Left hindlimb (tissue), 1 donor: ENCODE measurements at places on chromosomes 2 and 18.
A peak's percentile ranks its signal among the peaks of the same experiment; 100 is the strongest.

DNA sequence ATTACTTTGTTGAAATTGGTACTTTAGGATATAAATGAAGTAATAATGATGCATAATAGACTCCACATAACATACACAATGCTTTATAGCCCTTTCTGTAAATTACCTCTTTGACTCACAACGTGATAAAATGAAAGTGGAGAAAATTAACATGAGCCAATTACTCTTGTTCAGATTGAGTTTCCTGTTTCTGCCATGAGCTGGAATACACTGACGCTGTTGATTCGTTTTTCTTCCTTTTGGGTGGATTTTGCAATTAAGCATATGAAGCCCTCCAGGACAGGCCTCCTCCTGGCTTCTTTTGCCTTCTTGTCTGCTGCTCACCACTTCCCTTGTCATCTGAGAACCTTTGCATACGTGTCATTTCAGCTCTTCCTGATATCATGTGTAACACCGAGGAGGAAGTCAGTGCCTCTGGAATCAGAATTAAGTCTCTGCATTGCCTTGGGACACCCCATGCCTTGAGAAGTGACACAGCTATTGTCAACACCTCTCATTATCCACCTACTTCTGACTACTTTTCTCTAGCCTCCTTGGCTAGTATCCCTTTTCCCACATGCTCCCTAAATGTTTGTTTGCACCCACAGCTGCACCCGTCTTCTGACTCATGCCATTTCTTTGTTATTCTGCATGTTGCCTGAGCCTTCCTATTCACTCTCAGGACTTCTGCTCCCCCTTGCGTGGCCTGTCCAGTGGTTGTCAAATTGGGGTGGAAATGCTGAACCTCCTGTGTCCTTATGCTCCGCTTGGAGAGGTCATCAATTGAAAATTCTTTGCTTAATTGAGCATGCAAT lies 134.1 kb downstream of the FMNL2 start:
- no peak for DNase-seq

DNA sequence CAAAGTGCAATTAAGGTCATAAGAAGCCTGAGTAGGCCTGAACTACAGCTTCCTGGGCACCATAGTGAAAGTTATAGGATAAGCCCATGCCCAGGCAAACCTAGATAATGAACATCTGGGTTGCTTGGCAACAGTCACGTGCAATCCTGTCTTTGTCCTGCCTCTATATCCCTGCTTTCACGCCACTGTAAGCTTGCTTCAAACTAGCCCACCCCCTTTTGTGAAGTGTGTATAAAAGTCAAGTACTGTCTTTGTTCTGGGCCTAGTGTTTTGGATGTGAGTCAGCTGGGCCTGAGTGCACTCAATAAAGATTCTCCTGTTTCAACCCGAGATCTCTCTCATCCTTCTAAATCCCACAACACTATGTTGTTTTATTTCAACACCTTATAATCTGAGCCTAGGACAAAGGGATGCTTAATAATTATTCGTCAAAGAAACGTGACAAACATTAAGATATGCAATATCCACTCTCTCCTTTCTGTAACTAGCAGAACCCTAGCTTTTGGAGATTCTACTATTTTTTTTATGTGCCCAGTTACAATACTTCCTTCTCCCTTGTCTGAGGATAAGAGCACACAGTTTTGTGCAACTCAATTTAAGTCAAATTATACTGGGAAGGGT lies 927.8 kb downstream of the SUCLG1 start:
- DNase-seq: no peak

GRCh38 chr18:21242141-21242779 lies at the start of gene GREB1L:
Gene GREB1L (plus strand): TSS chr18:21242232. CDS start chr18:21383519, 141,287 bp downstream.
- peak; percentile 48 for DNase-seq

DNA sequence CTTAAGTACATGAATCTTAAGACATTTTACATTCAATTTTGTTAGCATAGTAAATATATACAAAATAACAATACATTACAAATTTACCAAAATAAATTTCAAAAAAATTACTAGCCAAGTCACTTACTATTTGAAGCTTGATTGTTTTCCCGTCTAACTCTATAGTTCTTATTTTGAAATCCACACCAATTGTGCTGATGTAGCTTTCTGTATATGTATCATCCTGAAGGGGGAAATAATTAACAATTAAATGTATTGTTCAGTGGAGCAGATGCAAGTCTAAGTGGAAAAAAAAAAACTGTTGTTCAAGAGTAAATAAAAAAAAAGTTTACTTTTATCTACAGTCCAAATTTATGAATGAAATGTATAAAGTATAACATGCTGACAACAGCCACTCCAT lies 32.1 kb downstream of the RAB1A start:
- DNase-seq: no peak

DNA sequence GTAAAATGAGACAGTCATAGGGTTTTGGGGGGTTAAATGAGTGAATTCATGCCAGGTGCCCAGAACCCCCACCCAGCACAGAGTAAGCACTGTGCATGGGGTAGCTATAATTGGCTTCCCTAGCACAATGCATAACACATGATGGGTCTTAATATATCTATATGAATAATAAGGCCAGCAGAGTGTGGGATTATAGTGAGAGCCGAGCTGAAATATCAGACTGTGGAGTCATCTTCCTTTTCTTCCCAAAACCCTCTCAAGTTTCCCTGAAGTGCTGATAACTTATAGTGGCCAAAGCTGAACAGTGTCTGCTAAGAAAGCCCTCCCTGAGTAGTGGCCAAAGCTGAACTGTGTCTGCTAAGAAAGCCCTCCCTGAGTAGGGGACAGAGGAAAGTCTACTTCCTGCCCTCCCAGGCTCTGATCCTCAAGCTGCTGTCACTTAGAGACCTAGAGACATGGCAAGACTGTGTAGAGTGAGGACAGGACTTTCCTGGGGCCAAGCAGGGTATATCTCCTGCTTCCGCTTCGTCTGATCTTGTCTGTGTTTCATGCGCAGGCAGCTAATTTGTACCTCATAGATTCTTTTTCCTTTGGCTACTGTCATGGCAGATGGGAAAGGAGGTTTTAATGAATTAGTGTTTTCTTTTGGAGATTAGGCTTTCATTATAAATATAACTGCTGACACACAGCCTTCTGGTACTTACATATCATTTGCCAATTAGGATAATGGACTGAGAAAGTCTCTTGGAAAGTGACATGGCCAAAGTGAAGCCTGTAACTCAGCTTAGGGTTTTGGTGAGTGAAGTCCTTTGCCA lies 94.9 kb downstream of the FHOD3 start:
- DNase-seq: no peak

GRCh38 chr2:150697596-150697995 lies 210.1 kb upstream of the RND3 start:
- DNase-seq: no peak

- no peak for DNase-seq
Measured at GRCh38 chr18:13543811-13544732, 182.3 kb downstream of the FAM210A start.

- DNase-seq: no peak
Measured at GRCh38 chr2:152415231-152415642, 80.3 kb downstream of the FMNL2 start.

DNA sequence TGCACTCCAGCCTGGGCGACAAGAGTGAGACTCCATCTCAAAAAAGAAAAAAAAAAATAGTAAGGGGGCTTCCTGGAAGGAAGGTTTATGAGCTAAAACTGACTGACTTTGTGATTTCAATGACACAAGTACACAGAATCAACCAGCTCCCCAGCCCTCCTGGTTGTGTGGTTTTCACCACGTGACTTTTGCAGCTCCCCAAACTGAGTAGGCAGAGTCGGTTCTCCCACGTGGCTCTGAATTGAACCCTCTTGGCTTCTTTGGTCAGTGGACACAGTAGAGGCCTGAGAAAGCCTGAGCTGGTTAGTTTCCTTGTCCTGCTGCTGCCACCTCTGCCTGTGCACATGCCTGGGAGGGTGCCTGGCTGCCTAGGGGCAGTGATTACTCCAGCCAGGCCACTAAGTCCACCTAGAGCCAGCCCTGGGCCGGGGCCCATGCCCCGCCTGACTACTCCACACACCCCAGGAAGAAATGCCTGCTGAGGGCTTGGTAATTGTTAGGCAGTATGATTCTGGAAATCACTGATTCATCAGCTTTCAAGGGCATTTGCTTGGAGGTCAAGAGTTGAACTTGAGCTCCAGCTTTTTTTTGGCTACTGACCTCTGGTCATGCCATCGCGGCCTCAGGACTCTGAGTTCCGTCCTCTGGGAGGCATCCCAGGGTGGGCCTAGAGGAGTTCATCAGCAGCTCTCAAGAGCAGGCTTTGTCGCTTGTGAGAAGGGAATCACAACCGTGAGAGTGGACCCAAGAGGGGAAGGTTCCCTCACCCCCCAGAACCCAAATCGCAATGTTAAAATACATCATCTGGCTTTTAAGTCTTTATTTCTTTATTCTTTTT lies 431.9 kb upstream of the HS6ST1 start:
- DNase-seq: no peak

DNA sequence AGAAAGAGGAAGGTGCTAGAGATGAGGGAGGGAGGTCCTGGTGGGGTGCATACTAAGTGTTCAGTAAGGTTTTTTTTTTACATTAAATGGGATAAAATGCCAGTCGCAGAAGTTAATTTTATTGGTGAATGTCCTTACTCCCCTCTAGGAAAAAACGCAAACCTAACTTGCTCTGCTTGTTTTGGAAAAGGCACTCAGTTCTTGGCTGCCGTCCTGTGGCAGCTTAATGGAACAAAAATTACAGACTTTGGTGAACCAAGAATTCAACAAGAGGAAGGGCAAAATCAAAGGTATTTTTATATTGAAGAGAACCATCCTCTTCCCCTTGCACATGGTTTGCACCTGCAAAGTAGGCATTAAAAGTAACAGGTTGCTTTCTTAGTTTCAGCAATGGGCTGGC lies 12.7 kb upstream of the IL18R1 start:
- DNase-seq: peak; percentile 43

- DNase-seq: no peak
Measured at GRCh38 chr2:185433824-185434223, 304.8 kb upstream of the FSIP2 start.

GRCh38 chr2:179470992-179471391 lies 206.4 kb upstream of the SESTD1 start:
- no peak for DNase-seq

DNA sequence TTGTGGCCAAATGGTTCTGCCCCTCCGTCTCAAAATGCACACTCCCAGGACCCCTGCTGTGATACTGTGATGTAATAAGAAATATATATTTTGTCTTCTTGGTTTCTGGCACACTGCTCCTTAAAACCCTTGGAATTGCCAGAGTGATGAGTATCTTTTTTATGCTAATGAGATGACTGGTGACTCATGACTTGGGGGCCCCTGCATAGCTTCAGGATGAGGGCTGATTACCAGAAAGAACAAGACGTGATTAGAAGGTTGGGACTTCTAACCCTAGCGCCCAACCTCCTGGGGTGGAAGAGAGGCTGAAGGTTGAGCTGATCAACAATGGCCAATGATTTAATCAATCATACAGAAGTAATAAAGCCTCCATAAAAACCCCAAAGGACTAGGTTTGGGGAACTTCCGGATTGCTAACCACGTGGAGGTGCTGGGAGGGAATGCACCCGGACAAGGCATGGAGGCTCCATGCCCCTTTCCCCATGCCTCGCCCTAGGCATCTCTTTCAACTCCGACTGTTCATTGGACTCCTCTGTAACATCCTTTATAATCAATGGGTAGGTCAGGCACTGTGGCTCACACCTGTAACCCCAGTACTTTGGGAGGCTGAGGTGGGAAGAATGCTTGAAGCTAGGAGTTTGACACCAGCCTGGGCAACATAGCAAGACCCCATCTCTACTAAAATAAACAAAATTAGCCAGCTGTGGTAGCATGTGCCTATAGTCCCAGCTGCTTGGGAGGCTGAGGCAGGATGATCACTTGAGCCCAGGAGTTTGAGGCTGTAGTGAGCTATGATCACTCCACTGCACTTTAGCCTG lies 89.1 kb downstream of the HS1BP3 start:
- no peak for DNase-seq

GRCh38 chr2:185179743-185180142 lies 558.9 kb upstream of the FSIP2 start:
- DNase-seq: no peak

DNA sequence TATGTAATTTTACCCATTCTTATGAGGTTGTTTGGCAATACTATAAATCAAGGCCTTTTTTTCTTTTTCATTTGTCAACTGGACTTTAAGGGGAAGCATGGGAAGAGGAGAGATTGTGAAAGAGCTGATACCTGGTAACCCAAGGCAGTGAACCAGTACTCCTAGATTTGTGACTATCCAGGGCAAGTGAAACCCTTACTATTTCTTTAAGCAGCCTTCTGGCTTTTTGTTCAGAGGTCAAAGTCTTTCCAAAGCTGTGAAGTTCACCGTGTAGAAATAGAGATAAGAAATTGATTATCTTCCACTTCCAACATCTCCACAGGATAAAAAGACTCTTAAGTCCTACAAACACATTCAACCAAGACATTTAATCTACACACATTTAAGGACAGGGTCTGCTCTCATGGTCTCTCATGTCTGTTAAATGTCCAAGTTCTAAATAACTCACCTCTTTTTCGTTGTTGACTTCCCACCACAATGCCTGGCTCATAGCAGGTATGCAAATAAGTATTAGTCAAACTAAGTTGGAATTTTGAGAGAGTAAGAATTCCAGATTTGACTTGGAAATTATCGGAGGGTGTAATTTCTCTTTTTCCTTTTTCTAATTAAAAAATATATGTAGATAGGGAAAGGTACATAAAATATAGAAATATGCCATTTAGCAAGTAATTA lies 485.8 kb downstream of the STK39 start:
- no peak for DNase-seq

DNA sequence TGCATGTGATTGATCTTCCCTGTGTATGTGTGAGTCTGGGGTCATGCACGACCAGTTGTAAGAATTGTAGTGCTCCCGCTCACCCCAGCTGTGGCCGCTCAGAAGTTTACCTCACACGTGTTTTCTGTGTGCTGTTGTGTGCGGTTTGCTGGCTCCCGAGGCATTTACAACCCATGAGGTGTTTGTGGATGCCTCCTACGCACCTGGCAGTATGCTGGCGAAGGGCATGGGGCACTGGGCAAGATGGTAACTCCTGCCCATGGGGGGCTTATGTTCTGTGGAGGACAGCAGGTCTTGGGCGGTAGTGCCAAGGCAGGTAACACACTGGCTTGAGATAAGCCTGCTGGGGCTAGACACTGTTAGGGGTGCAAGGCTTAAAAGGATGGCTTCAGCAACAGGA lies 102.6 kb upstream of the HS6ST1 start:
- DNase-seq: peak; percentile 12

DNA sequence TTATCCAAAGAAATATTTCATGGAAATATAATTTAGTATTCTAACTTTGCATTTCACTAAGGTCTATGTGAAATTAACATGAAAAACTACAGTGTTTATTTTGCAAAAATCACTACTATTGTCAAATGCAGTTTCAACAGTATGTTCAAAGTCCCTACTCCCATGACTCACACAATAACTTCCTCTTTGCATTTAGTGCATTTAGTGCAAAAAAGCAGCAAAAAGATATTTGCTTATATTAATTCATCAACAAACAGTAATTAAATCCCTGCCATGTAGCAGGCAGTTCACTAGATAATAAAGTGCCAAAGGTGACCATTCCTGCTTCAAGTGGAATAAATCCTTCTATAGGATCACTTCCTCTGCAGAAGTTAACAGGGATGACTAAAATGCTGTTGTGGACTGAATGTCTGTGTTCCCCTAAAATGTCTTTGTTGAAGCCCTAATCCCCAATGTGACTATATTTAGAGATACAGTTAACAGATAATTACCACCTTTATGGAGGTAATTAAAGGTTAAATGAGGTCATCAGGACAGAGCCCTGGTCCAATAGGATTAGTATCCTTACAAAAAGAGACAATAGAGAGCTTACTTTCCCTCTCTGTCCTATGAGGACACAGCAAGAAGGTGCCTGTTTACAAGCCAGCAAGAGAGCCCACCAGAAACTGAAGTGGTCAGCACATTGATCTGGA lies 61.7 kb downstream of the STK39 start:
- no peak for DNase-seq

- DNase-seq: no peak
Measured at GRCh38 chr2:168424971-168425370, 31.1 kb upstream of the CERS6 start.

- DNase-seq: peak; percentile 87
Measured at GRCh38 chr18:48713309-48713708, 174.5 kb downstream of the CTIF start.
